Small intestine (tissue), 16 donors: ENCODE measurements at places on chromosomes 2 and 18. TPM values are rescaled to one million over a fixed set of nuclear protein-coding genes. Genes with fewer than 3 reads are reported as not detected.
A peak's percentile ranks its signal among the peaks of the same experiment; 100 is the strongest.

ZNF142 gene
- 3.4 TPM for polyA plus RNA-seq

DNA sequence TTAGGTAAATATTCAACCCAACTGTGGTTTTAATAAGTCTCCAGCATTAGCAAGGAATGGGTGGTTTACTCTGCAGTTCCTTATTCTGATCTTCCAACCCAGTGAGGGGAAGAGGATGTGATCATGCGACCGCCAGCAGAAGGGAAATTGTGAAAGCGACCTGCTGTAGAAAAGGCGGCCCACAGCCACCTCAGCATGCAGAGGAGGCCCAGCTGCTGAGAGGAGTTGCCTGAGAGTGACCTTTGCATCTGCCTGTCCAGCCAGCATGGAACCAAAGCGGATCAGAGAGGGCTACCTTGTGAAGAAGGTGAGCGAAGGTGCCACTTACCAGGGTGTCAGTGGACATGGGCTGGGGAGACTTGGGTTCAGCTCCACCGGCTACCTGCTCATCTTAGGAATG lies at the start of gene PLEK:
Gene PLEK (plus strand): TSS at position 196 of the 400 bp plus-strand sequence. CDS start 70 bp downstream, at position 266.
- H3K27me3 ChIP-seq: no peaks in the 10 kb centered on the region
- DNase-seq: no peak
- no peaks in the 10 kb centered on the region for H3K36me3 ChIP-seq
- no peaks in the 10 kb centered on the region for H3K4me1 ChIP-seq

C2orf72 gene
- 17.4 TPM for polyA plus RNA-seq

KLF11 gene
- polyA plus RNA-seq: 4.9 TPM

MORN2 gene
- polyA plus RNA-seq: 18.8 TPM

- H3K36me3 ChIP-seq: no peaks in the 10 kb centered on the region
- H3K27me3 ChIP-seq: no peaks in the 10 kb centered on the region
- H3K27ac ChIP-seq: no peak overlapping the region
- H3K4me3 ChIP-seq: no peak overlapping the region
Observed at GRCh38 chr2:230048010-230048671, 20.6 kb downstream of the SLC16A14 start.

MAP2 gene
- 3.2 TPM for polyA plus RNA-seq

DNA sequence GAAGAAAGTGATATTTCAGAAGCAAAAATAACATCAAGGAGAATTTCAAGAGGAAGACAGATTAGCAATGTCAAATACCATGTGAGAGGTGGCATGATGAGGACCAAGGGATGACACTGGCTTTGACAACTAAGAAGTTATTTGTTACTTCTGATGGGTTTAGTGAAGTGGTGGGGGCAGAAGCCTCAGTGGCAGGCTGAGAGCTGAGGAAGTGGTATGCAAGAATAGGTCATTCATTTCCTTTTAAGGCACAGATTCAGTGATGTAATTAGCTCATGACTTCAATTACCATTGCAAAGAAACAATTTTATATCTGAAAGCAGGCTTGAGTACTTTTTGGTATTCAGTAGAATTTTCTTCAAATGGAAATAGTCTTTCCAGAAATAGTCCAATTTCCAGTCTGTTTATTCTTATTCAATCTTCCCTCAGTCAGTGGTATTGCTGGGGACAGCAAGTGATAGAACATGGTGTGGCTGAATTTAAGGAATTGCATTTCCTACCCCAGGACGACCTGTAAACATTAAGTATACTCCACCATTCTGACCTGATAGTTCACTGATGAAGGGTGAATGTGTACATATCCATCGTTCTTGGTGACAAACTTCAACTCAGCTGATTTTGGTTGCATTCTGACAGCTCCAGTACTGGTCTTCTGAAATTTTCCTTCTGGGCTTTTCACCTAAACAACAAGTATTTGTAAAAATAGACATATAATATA lies 28.2 kb downstream of the GEMIN6 start:
- H3K36me3 ChIP-seq: peaks cover 23% of the 10 kb centered on the region

- H3K27me3 ChIP-seq: no peaks in the 10 kb centered on the region
- H3K4me1 ChIP-seq: peaks cover 2% of the 10 kb centered on the region
- peak within 1 kb of the TSS; percentile 66 for H3K27ac ChIP-seq
- DNase-seq: peak; percentile 79
- no peaks in the 10 kb centered on the region for H3K36me3 ChIP-seq
Observed at GRCh38 chr2:36355151-36355889, at the start of gene CRIM1. Gene CRIM1 (plus strand): TSS chr2:36355778. CDS start chr2:36356293, 515 bp downstream.

DNA sequence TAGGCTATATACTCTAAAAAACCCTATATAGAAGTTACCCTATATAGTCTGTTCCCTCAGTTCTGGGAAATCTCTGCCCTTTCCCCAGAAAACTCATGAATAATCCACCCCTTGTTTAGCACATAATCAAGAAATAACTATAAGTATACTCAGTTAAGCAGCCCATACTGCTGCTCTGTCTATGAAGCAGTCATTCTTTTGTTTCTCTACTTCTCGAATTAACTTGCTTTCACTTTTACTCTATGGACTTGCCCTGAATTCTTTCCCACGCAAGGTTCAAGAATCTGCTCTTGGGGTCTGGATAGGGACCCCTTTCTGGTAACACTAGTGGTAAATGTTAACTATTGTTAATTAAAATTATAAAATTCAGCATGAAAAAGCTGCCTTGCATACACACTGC lies 17.4 kb upstream of the AP1S3 start:
- H3K4me3 ChIP-seq: no peak overlapping the region
- H3K36me3 ChIP-seq: peaks cover 7% of the 10 kb centered on the region
- H3K27ac ChIP-seq: no peak overlapping the region
- DNase-seq: no peak
- H3K27me3 ChIP-seq: no peaks in the 10 kb centered on the region

- H3K27ac ChIP-seq: no peak overlapping the region
- H3K27me3 ChIP-seq: no peaks in the 10 kb centered on the region
- no peaks in the 10 kb centered on the region for H3K4me1 ChIP-seq
- H3K36me3 ChIP-seq: no peaks in the 10 kb centered on the region
Observed at GRCh38 chr2:44839771-44840502, 101.6 kb upstream of the SIX3 start.

DNA sequence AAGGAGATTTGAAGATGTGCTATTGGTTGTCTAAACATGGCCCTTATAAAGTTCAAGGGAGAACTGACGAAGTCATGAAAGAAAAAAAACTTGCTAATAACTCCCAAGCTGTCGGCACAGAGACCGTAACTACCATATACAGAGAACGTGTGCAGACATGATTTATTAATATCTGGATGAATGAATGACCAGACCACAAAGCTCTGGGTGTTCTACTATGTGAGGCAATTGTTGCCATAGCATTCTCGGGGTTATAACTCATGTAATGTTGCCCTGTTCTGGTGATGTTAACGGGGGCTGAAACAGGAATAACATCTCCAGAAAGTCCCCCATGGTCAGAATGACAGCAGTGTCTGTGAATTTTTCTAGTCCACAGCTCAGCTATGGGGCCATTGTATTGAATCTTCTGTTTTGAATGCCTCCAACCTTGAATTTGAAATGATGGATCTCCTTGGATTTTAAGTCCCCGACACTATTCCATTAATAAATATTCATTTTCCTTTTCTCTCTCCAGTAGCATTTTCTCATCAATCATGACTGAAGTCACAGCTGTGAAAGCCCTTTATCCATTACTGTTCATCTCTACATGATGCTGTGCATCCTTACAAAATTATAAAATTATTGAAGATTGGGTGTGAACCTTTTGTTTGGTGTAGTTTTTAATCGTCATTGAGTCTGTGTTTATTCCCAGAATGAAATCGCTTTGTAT lies 483.4 kb upstream of the KLHL29 start:
- no peak for DNase-seq
- no peaks in the 10 kb centered on the region for H3K27me3 ChIP-seq
- no peak overlapping the region for H3K4me3 ChIP-seq
- no peaks in the 10 kb centered on the region for H3K4me1 ChIP-seq

GRCh38 chr2:13884291-13884976 lies 748.1 kb upstream of the LRATD1 start:
- H3K4me1 ChIP-seq: no peaks in the 10 kb centered on the region
- H3K27me3 ChIP-seq: no peaks in the 10 kb centered on the region
- no peak overlapping the region for H3K4me3 ChIP-seq
- no peak for DNase-seq

- H3K27me3 ChIP-seq: no peaks in the 10 kb centered on the region
- H3K4me3 ChIP-seq: no peak overlapping the region
- no peaks in the 10 kb centered on the region for H3K36me3 ChIP-seq
Observed at GRCh38 chr2:31390324-31390723, 24.2 kb downstream of the XDH start.

ALLC gene
- polyA plus RNA-seq: not detected

CHST10 gene
- 2.3 TPM for polyA plus RNA-seq

GRCh38 chr2:102637358-102637757 lies 18.0 kb downstream of the SLC9A2 start:
- peak; percentile 52 for DNase-seq
- H3K4me1 ChIP-seq: no peaks in the 10 kb centered on the region
- no peaks in the 10 kb centered on the region for H3K27me3 ChIP-seq
- H3K27ac ChIP-seq: peak overlapping the region; percentile 37
- no peaks in the 10 kb centered on the region for H3K36me3 ChIP-seq

GALNT3 gene
- 39.0 TPM for polyA plus RNA-seq

DNA sequence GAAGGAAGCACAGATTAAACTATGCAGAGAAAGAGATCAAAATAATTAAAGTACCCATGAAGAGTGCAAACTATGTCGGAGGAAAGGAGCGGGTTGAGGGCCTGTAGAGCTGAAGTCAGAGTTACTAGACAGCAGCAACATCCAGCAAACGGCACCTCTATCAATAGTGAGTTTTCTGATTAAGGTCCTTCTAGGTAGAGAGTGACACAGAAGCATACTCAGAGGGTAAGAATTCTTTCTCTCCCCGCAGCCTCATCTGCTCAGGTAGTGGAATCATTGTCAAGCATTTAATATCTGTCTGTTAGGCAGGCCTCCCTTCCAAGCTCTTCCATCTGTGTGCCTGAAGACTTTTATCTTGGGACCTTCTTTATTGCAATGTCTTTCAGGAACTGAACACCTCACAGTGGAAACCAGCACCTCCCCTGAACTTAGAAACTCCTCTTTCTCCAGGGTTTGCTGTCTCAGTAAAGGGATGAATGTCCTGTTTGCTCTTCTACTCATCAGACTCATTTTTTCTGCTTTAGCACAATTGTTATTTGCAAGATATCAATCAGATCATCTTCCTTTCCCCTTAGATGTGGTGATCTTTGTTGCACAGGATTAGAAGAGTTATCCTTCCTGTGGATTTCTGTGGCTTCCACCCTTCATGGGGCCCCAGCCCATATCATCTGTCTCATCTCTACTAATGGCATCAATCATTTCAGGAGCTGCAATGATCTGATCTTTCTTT lies 28.8 kb downstream of the SP140 start:
- no peaks in the 10 kb centered on the region for H3K36me3 ChIP-seq
- no peak overlapping the region for H3K4me3 ChIP-seq
- no peaks in the 10 kb centered on the region for H3K4me1 ChIP-seq
- DNase-seq: no peak

RMDN2 gene
- 7.9 TPM for polyA plus RNA-seq

MC4R gene
- polyA plus RNA-seq: not detected
